COLO829 (cell line): ENCODE measurements at places on chromosomes 13 and 19.
A peak's percentile ranks its signal among the peaks of the same experiment; 100 is the strongest.

GRCh38 chr19:9306443-9306842, 3.2 kb downstream of the ZNF699 start:
- no peak for DNase-seq

GRCh38 chr13:95176611-95177259, 124.5 kb downstream of the ABCC4 start:
- no peak for DNase-seq

DNA sequence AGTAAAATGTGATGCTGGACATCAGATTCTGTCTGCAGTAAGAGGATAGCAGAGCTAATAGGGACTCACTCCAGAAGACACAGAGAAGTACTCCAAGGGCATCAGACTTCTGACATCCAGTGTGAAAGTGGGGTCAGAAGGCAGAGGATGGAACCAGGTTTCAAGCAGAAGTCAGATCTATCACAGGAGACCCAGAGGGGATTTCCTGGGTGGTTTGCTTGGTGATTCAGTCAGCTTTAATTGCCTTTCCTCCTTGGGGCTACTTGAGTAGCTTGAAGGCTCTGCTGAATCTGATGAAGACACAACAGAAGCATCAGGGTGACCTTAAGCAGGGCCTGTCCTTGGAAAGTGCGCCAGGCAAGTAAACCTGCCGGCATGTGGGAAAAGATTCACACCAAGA, 300.6 kb downstream of the COG6 start:
- DNase-seq = no peak

DNA sequence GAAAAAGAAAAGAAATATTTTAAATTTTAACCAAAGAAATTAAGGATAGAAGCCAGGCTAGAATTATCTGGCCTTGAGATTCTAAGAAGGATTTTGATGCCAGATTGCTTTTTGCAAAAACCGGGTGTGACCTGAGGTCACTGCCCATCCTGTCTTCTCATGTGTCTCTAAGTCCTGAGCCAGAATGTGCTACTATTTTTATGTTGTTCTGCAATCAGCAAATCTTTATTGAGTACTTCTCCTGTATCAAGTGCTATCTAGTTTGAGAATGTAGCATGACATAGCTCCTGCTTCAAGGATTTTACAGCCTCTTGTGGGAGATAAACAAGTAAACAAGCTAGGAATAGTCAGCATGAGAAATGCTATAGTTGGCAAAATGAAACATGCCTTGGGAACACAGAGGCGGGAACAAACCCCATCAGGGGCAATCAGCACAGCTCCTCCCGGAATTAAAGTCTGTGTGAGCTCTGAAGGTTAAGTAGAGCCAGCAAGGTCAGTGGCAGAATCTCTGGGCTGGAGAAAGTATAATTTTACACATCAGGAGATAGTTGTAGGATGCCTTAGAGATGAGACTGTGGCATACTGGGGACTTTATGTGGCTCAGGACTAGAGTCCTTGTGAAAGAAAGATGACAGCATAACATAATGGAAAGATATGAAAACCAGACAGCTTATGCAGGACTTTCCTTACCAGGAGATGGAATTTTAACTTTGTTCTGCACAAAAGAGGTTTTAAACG, 899.5 kb upstream of the SLC10A2 start:
- no peak for DNase-seq

- DNase-seq = no peak
These were observed 22.5 kb upstream of the MYCBP2 start for GRCh38 chr13:77349365-77349764.

- DNase-seq = no peak
These were observed 45.7 kb upstream of the RNF113B start for GRCh38 chr13:98222816-98223215.

- no peak for DNase-seq
These were observed 7.3 kb downstream of the ZNF555 start for GRCh38 chr19:2848616-2849015.

GRCh38 chr13:93502071-93502470, 275.5 kb downstream of the GPC6 start:
- no peak for DNase-seq

- DNase-seq = no peak
These were observed 277.6 kb downstream of the SLITRK6 start for GRCh38 chr13:85521657-85522056.

- DNase-seq = peak; percentile 60
These were observed 22.8 kb upstream of the NDUFS7 start for GRCh38 chr19:1360818-1361461.

GRCh38 chr13:95083758-95084157, 217.5 kb downstream of the ABCC4 start:
- DNase-seq = no peak

DNA sequence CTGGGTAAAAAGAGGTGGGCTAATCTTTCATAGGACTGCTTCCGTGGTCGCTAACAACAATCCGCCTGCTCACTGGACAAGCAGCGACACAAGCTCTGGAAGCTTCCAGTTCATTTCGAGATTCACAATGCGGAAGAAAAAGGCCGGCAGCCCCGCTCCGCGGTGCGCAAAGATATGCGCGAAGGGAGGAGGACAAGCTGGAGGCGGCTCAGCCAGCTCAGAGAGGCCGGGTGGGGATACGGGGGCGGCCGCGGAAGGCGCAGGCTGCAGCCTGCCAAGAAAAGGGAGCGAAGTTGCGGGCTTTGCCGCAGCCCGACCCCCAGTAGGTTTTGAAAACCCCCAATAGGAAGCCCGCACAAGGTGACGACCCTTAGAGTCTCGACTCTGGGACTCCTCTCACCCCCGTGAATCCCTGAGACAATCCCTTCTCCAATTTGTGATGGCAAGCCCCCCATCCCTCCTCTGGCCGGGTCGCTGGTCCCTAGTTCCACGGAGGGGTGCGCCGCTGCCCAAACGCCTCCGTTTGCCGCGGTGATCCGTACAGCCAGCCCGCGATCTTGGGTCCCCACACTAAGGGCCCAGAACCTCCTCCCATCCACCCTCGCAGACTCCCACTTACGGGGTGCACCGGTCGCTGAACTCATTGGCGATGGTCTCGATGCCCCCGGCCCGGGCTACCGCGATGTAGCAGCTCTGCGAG, 697 bp downstream of the HSPH1 start:
- peak; percentile 25 for DNase-seq

DNA sequence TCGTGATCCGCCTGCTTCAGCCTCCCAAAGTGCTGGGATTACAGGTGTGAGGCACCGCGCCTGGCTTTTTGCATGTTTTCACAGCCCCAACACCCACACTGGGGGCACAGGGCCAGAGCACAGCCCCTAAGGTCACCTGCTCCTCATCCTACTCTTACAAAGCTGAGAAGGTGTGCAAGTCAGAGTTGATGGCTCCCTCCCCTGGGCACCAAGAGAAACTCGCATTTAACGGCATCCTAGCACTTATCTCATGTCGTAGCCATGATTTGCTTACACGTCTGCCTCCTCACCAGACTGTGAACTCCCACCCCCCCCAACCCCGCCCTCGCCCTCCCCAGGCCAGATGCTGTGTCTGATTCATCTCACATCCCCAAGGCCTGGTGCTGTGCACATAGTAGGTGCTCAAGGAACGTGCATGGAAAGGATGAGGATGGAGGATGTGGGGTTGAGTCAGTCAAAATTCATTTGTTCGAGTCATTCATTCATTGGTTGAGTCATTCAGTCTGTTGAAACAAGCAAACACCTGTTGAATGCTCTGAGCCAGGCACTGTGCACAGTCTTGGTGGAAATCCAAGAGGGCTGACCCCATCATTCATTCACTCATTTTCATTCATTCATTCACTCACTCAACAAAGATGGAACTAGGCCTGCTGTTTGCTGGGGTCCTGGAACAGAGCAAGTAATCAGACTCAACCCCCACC, 11.3 kb downstream of the SHANK1 start:
- DNase-seq = no peak

GRCh38 chr13:81987677-81988357, 1646.9 kb upstream of the SPRY2 start:
- DNase-seq = no peak

DNA sequence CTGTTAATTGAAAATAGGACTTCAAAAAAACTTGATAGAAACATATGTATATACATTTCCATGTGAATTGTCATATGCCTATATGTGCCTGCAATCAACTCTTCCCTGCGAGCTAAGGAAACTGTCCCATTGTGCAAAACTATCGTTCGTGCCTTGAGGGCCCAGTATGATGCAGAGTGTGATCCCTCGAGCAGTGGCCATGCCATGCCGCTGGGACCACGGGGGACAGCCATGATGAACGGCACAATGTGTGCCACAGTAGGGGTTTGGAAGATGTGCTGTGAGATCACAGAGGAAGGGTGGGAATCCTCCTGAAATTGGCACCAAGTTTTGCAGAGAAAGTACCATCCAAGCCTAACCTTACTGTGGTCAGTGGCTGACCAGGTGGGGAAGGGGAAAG, 118.1 kb upstream of the SOX1 start:
- DNase-seq = no peak

GRCh38 chr13:98652276-98652675, 75.4 kb upstream of the STK24 start:
- no peak for DNase-seq

DNA sequence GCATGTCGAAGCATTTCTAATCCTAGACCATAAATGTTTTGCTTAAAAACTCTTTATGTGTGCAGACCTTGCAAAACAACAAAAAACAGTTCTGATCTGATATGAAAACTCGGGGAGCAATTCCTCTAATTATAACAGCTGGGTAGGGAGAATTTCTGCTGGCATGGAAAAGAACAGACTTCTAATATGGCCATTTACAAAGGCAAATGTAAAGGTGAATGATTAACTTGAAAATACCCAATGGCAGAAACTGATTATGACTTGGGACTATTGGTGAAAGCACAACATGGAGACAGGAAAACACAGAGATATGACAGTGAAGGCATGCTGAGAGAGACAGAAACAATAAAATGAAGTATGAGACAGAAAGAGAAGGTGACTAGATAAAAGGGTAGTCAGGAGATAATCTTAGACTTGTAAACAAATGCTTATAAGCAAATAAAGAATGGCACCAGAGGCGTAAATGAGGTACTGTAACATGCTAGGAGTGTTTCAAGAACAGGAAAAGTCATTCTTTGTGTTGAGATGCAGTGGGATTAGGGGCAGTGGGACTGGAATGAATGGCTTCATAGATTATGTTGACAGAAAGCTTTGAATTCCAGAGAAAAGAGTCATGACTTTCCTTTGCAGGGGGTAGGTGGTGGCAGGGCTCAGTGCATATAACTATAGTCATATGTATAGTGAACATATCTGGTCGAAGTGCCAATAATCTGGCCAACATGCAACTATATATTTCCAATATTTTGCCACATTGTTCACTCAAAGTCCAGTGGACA, 393.0 kb downstream of the ITGBL1 start:
- no peak for DNase-seq

DNA sequence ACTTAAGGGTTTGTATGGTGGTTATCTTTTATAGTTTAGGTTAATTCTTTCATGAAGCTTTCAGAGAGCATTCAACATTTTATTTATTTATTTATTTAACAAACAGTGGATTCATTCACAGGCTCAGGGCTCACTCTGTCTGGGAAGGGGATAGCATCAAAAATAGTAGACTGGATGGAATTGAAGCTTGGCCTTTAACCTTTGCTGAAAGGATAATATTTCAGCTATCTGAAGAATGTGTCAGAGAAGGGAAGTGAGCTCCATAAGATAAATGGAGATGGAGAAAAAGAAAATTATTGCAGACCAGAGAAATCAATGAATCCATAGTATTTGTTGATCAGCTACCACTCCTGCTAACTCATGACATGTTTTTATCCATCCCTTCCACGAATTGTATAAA, 305.6 kb downstream of the COG6 start:
- DNase-seq = peak; percentile 48

DNA sequence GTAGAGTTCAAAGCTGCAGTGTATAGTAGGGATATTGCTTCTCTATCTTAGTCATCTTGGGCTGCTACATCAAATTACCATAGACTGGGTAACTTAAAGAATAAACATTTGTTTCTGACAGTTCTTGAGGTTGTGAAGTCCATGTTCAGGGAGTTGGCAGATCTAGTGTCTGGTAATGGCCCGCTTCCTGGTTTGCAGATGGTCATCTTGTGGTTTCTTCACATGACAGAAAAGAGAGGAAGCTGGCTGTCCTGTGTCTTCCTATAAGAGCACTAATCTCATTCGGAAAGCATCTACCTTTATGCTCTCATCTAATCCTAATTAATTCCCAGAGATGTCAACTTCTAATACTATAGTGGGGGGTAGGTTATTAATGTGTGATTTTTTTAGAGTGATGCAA, 6.2 kb downstream of the ZNF763 start:
- DNase-seq = no peak

GRCh38 chr19:48332351-48332661, 7.0 kb downstream of the EMP3 start:
- DNase-seq = no peak
